ENCODE measurements at places on chromosomes 12 and 14.

GRCh38 chr12:92955997-92956663 is 27.0 kb upstream of the EEA1 start:
- peaks cover 3% of the 10 kb centered on the region for H3K4me1 ChIP-seq
- no peak overlapping the region for H3K4me3 ChIP-seq
- H3K27ac ChIP-seq: no peak overlapping the region

DNA sequence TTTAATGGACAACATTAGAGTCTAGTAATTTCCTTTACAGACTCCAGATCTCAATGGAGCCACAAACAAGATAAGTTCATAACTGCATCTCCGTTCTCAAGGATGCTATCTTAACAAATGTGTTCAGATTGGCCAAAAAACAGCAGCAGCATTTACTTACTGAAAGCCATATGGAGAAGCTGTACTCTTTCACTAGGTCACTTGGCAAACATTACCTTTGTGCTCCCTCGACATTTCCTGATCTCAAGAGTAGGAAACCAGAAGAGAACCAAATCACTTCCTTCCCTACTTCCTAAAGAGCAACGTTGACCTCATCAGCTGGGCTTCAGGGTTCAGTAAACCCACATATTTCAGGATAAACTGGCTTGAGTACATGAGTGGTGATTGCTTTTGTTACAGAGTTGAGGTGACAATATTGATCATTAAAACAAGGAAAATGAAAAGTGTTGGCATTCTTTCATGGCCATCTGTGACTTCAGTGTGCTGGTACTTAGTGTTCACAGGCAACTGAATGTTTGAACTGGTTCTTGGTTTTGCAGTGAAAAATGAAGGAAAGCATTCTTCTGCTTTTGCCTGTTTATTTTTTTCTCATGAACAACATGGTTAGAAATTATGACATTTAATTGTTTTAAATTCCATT is 449.6 kb downstream of the TMEM117 start:
- DNase-seq: no peak
- no peaks in the 10 kb centered on the region for H3K27me3 ChIP-seq
- H3K4me1 ChIP-seq: peaks cover 2% of the 10 kb centered on the region
- H3K4me3 ChIP-seq: no peak overlapping the region

GRCh38 chr12:76470028-76470939 is 89.3 kb downstream of the OSBPL8 start:
- H3K36me3 ChIP-seq: no peaks in the 10 kb centered on the region
- H3K27ac ChIP-seq: no peak overlapping the region
- DNase-seq: no peak
- H3K4me3 ChIP-seq: no peak overlapping the region
- H3K4me1 ChIP-seq: peaks cover 8% of the 10 kb centered on the region

- peaks cover 3% of the 10 kb centered on the region for H3K4me1 ChIP-seq
- H3K27me3 ChIP-seq: no peaks in the 10 kb centered on the region
- no peak for DNase-seq
- H3K4me3 ChIP-seq: no peak overlapping the region
- H3K27ac ChIP-seq: no peak overlapping the region
These were observed 151.3 kb downstream of the TTC7B start for GRCh38 chr14:90664911-90665310.

GRCh38 chr12:40644708-40645107 is 47.5 kb upstream of the CNTN1 start:
- no peak for DNase-seq

GRCh38 chr14:66635435-66635834 is 127.5 kb downstream of the GPHN start:
- no peaks in the 10 kb centered on the region for H3K27me3 ChIP-seq
- no peak overlapping the region for H3K27ac ChIP-seq
- H3K4me1 ChIP-seq: no peaks in the 10 kb centered on the region
- no peak for DNase-seq
- H3K36me3 ChIP-seq: no peaks in the 10 kb centered on the region

DNA sequence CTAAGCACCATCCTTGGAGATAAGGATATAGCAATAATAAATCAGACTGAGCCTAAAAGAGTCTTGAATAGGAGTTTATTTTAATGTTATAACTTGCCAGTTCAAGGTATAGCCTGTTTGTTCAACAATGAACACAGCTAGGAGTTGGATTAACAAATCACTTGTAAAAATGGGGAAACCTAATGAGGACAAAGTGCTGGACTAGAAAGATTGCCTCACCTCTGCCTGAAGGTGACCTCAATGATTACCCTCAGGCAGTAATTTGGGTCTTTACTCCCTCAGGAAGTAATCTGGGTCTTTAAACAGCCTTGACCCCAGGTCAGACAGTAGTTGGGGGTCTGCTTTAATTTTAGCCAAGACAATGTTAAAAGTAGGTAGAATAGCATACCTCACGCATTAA is 35.5 kb upstream of the CDKL1 start:
- peaks cover 16% of the 10 kb centered on the region for H3K36me3 ChIP-seq
- H3K4me3 ChIP-seq: no peak overlapping the region
- no peaks in the 10 kb centered on the region for H3K27me3 ChIP-seq
- no peak for DNase-seq
- H3K27ac ChIP-seq: no peak overlapping the region
- peaks cover 10% of the 10 kb centered on the region for H3K4me1 ChIP-seq

- DNase-seq: no peak
- H3K27ac ChIP-seq: peak overlapping the region; percentile 14
- no peak overlapping the region for H3K4me3 ChIP-seq
- peaks cover 51% of the 10 kb centered on the region for H3K4me1 ChIP-seq
- H3K27me3 ChIP-seq: no peaks in the 10 kb centered on the region
These were observed 341.9 kb downstream of the C12orf75 start for GRCh38 chr12:105672121-105672975.

GRCh38 chr12:62760779-62761178 is 174.2 kb downstream of the PPM1H start:
- peaks cover 10% of the 10 kb centered on the region for H3K36me3 ChIP-seq
- H3K27ac ChIP-seq: no peak overlapping the region
- H3K27me3 ChIP-seq: no peaks in the 10 kb centered on the region
- no peak overlapping the region for H3K4me3 ChIP-seq
- no peak for DNase-seq

DNA sequence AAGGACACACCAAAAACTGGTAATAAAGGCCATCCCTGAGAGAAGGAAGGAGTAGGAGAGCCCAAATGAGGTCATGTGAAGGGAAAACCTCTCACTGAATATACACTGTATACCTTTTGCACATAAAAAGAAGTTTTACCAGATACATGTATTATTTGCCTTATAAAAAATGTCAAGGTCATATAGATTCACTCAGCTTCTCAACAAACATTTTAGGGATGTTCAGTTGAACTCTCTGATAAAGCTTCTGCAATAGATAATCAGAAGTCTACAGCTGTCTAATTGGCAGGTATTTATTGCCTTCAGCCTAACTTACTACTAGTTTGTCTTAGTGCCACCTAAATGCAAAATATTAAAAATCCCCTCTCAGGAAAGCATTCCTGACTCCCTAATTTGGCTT is 8.7 kb downstream of the SLC11A2 start:
- H3K27me3 ChIP-seq: no peaks in the 10 kb centered on the region
- H3K36me3 ChIP-seq: no peaks in the 10 kb centered on the region
- no peak overlapping the region for H3K4me3 ChIP-seq
- no peak for DNase-seq
- H3K4me1 ChIP-seq: peaks cover 6% of the 10 kb centered on the region

GRCh38 chr14:54567224-54567638 is 303 bp downstream of the SAMD4A start:
- H3K36me3 ChIP-seq: peaks cover 7% of the 10 kb centered on the region
- peaks cover 53% of the 10 kb centered on the region for H3K4me1 ChIP-seq
- H3K27me3 ChIP-seq: no peaks in the 10 kb centered on the region

DNA sequence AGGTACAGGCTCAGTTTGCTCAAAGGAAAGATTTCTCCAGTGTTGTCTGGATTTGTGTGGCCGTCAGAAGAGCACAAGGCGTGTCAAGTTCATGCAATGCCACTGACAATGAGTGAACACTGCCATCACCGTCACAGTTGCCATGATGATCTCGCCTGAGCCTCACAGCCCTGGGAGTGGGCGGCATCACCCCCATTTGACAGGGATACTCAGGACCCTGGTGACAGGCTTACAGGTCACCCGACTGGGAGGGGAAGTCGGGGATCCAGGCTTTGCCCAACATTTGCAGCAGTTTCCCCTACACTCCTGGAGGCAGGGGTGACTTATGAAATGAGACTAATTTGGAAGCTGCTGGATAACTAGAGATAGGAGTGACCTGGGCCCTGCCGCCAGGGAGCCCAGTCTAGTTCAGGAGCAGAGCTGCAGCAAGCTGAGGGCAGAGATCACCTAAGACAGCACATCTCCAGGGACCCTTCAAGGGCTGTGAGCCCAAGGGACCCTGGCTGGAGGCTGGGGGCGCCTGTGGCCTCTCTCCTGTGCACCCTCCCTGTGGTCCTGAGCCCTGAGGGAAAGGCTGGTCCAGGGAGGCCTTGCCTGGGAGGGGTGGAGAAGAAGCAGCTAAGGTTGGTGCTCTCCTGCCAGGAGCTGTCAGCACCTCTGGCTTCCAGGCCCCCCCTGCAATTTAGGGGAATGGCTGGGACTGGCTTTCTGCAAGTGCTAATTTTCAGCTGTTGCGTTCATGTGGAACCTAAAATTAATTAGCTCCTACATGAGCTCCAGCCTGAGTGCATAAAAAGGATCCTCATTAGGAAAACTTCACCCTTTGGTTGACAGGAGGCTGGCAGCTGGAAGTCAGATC is 32.4 kb upstream of the BEGAIN start:
- H3K4me3 ChIP-seq: no peak overlapping the region
- peak; percentile 39 for DNase-seq
- H3K36me3 ChIP-seq: peaks cover under 1% of the 10 kb centered on the region

DNA sequence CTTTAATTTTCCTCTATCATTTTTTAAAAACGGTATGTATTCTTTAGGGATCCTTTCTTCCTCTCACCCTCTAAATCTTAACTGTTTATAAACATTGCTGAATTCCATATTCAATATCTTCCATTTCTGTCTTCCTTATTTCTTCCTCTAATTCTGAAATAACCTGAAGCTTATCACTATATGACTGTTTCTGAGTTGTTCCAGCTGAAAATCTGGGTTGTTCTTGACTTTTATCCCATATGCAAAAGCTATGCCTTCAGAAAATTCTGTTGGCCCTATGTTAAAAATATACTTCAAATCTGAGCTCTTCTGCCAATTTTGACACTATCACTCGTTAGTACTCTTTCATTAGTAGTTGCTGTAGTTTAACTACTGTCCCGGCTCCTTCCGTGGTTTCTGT is 970.3 kb downstream of the BCL11B start:
- H3K4me3 ChIP-seq: no peak overlapping the region
- no peaks in the 10 kb centered on the region for H3K36me3 ChIP-seq
- DNase-seq: no peak

GRCh38 chr12:122753319-122753650 is 661 bp downstream of the DENR start:
- peak overlapping the region; percentile 97 for H3K4me3 ChIP-seq
- H3K27me3 ChIP-seq: no peaks in the 10 kb centered on the region
- peaks cover 32% of the 10 kb centered on the region for H3K36me3 ChIP-seq
- H3K4me1 ChIP-seq: peaks cover 31% of the 10 kb centered on the region
- peak overlapping the region; percentile 97 for H3K27ac ChIP-seq

DNA sequence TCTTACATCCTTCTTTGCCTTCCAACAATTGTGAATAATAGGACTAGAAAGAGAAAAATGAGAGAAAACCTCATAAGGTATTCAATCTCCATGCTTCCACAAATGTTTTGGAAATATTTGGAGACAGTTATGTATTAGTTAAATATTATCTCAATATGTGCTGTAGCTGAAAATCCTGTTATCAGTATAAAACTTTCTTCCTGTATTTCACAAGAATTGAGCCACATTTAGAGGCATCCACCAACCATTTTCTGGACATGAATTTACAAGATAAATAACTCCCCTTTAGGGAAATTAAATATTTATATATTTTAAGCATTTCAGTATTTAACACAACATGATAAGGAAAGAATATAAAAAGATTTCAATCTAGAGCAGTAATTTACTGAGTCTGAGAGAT is 200.3 kb downstream of the GPHN start:
- H3K4me3 ChIP-seq: no peak overlapping the region
- H3K4me1 ChIP-seq: peaks cover 20% of the 10 kb centered on the region
- H3K27ac ChIP-seq: no peak overlapping the region

DNA sequence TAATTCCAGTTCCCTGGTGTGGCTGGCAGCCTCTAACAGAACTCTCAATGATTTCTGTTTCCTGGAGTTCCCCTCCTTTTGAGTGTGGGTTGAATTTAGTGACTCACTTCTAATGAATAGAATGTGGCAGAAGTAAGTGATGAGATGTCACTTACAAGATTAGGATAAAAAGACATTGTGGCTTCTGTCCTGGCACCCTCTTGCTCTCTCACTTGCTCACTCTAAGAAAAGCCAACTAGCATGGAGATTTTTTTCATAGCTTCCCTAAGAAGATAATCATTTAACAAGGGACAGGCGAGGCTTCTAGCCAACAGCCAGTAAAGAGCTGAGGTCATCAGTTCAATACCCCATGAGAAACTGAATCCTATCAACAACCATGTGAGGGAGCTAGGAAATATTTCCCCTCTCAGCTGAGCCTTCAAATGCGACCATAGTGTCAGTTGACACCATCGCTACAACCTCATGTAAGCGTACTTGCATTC is 156.7 kb downstream of the TMTC3 start:
- H3K4me3 ChIP-seq: no peak overlapping the region
- no peaks in the 10 kb centered on the region for H3K27me3 ChIP-seq
- peaks cover 6% of the 10 kb centered on the region for H3K36me3 ChIP-seq
- peak overlapping the region; percentile 87 for H3K27ac ChIP-seq

- H3K27ac ChIP-seq: no peak overlapping the region
- no peaks in the 10 kb centered on the region for H3K27me3 ChIP-seq
- no peak overlapping the region for H3K4me3 ChIP-seq
- peaks cover 3% of the 10 kb centered on the region for H3K4me1 ChIP-seq
- DNase-seq: no peak
These were observed 92.7 kb downstream of the LMO3 start for GRCh38 chr12:16513231-16513630.

- no peak overlapping the region for H3K4me3 ChIP-seq
- DNase-seq: no peak
- peaks cover 34% of the 10 kb centered on the region for H3K27me3 ChIP-seq
- no peaks in the 10 kb centered on the region for H3K4me1 ChIP-seq
- H3K36me3 ChIP-seq: no peaks in the 10 kb centered on the region
- no peak overlapping the region for H3K27ac ChIP-seq
These were observed 250.6 kb downstream of the KSR2 start for GRCh38 chr12:117718141-117718540.
